ENCODE measurements at places on chromosomes 4 and X. TPM values are rescaled to one million over a fixed set of nuclear protein-coding genes. Genes with fewer than 3 reads are reported as not detected.

The RHOXF1 gene
- total RNA-seq = not detected

The ACOX3 gene
- total RNA-seq = 26.8 TPM

The KIT gene
- total RNA-seq = 5.5 TPM

The WDR13 gene
- total RNA-seq = 87.3 TPM

The ANAPC4 gene
- total RNA-seq = 27.6 TPM

DNA sequence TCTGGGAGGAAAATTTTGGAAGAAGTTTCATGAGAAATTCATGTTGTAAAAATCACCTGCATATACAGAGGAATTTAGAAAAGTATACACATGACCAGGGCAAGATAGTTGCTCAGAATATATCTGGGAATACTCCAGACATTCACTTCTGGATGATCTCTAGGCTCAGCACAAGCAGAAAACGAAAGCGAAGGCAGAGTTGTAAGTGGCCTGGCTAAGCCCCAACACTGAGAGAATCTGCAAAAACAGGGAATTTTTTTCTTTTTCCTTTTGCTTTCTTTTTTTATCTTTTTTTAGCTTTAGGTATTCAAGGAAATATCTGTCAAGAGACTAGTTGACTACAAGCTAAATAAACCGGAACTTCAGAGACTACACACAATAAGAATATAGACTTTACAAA lies 207.2 kb downstream of the FGF13 start:
- no peak for DNase-seq

DNA sequence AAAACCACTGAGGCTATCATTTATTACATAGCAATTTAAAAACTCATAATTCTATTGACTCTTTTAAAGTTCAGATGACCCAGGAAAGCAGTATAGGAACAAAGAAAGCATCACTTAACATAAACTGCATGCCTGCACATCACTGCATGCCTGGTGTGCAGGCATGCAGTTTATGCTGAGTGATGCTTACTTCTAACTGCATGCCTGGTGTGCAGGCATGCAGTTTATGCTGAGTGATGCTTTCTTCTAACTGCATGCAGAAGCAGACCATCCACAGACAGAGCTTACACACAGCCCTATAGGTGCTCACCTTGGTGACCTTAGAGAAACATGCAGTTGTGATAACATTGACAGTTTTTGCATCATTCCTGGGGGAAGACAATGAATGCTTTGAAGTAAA lies 17.0 kb downstream of the SDAD1 start:
- no peak for DNase-seq

DNA sequence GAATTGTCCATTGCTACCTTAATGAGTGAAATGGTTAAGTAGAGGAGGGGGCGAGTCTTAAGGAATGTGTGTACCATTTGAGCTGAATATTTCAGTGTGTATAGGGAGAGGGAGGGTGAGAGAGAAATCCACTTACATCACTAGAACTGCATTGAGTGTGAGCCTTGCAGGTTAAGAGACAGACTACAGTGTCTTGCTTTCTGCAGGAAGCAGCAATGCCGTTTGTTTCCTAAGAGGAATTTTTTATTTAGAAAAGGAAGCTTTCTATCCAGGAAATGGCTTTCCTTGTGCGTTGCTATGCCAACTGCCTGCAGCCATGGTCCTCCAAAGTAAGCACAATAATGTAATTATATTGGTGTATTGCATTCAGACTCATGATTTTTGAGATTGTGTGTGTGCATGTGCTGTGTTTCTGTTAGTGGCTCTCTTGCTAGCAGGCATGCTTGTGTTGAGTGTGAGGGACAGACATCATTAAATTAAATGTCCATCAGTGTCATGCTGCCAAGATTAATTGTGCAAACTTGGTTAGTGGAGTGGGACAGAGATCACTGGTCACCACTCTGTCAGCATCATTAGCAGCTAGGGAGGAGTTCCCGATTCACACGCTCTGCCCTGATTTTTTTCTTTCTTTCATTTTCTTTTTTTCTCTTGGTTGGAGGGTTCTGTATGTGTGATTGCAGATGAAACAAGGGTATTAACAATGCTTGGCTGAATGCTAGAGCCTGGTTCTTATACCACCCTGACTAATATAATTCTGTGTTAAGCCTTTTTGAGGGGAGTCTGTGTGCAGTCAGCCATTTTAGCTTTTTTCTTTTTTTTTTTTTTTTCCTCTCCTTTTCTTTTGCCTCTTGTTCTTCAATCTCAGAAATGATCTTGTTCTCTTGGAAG lies 164.3 kb downstream of the RAPGEF2 start:
- peak; percentile 36 for DNase-seq

- no peak for DNase-seq
These were observed 391.4 kb downstream of the RAB28 start for GRCh38 chr4:13092702-13093101.

DNA sequence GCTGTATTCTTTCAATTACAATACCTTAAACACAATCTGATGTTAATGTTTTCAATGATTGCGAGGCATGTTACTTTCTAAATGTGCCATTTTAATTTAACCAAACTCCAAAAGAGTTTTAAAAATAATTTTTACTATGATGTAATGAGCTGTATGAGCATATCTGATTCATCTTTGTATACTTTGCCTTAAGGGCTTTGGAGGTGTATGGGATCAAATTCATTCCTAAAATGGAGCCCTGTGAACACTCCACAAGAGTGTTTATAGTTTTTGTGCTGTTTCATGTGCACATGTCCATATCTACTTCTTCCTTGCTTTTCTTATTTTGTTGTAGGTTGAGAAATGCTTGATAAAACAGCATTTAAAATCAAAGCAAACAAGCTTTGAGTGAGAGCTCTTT lies 82.4 kb downstream of the ATP10D start:
- peak; percentile 28 for DNase-seq

- DNase-seq = no peak
These were observed 277.8 kb upstream of the MAGEB18 start for GRCh38 chrX:25860322-25860721.

DNA sequence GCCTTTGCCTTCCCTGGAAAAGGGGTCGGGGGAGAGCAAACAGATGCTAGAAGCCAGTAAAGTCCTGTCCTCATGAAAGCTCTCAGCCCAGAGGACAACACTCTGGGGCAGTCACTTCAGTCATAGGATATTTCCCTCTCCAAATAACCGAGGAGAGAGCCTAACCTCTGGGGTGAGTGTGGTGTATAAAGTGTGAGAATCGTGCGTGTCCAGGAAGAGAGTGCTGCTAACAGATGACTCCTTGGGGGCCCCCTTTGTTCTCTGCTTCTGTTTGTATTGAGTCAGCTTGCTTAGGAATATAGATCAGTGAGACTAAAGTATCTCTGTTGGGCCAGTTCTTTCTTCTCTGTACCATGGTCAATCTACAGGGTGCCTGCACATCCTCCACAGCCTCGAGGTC lies 247.2 kb downstream of the PALLD start:
- peak; percentile 54 for DNase-seq

- no peak for DNase-seq
These were observed 16.5 kb downstream of the ELOVL6 start for GRCh38 chr4:110181890-110182289.

DNA sequence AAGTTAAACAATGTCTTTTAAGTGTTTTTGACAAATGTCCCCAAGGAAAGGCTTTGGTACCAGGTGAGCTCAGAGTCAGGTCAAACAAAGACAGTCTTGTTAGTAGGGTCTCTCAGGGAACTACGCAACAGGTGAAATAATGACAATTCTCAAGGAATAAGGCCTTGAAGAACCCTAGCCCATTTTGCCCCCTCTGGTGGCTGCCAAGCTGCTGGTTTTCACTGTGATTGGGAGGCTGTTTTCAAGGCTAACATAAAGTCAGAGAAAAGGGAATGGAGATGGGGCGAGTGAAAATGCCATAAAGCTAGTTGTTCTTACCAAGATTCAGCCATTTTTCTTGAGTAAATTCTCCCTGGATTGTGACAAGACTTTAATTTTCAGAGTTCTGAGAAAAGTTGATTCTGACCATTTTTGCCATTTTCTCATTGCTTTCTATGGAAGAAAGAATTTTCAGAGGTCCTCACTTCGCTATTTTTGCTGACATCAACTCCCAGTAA lies 58.7 kb downstream of the RWDD4 start:
- DNase-seq = peak; percentile 28

DNA sequence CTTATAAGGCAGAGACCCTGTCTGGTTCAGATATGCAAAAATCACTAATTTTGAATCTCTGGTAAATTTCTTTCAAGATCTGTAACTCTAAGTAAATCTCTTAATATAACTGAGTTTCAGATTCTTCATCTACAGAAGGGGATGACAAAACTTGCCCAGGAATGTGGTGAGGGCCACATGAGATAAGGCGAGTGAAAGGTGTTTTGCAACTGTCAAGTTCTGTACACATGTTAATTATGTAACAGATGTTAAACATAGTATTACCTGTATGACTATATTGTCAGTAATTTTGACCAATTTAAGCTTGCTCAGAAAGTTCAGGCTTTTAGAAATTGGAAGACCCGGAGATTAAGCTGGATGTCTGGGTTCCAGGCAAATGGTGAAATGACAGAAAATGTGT lies 549 bp upstream of the GLRB start:
- no peak for DNase-seq

DNA sequence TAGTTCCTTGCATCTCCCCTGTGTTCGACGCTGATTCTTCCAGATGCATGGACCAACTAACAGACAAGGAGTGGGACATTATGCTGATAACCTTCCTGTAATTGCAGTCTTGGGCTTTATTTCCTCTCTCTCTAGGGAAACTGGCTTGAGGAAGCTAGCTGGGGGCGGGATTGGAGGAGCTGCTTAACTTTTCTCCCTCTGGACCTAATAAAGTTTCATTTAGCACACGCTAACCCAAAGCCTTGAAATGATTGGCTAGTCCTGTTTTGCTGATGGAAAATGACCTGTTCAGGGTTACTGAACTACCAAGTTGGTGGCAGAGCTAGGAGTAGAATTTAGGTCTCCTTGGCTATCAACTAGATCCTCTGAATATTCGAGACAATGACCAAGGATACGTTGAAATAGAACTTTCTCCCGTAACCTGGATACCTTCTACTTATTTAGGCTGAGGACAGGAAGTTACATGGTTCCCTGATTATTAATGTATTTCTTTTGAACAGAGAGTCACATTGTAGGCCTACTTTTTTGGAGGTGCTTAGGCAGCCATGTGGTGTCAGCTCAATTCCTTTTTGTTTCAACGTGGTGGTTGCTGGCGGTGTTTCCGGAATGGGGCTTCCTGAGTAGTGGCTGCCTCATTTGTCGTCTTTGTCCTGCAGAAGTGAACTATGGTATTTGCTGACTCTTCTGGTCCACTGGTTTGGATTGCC lies 2.0 kb downstream of the PGK1 start:
- DNase-seq = no peak

DNA sequence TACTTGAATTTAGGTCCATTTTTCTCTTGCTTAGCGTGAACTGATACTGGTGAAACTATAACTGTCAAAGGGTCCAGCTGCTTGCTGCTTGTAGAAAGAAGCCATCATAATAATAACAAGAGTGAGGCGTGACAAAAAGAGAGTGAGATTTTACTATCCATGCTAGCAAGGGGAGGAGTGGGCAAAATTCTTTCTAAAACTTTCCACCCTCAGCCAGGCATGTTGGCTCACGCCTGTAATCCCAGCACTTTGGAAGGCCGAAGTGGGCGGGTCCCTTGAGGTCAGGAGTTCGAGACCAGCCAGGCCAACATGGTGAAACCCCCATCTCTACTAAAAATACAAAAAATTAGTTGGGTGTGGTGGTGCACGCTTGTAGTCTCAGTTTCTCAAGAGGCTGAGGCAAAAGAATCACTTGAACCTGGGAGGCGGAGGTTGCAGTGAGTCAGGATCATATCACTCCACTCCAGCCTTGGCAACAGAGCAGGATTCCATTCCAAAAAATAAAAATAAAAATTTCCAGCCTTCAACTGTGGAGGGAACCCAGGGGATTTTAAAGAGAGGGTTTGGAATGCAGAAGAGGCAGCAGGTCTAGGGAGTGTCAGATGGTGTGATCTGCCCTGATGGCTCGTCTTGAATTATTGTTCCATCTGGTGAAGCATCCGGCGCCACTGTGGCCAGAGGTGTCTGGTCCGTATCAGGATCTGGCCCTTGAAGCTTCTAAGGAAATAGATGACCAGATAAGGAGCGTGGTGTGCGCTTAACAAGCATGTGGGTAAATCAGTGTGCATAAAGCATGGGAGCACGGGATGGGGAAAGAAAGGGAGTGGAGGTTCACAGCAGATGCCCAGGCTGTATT lies 51.8 kb downstream of the LRP2BP start:
- peak; percentile 90 for DNase-seq

DNA sequence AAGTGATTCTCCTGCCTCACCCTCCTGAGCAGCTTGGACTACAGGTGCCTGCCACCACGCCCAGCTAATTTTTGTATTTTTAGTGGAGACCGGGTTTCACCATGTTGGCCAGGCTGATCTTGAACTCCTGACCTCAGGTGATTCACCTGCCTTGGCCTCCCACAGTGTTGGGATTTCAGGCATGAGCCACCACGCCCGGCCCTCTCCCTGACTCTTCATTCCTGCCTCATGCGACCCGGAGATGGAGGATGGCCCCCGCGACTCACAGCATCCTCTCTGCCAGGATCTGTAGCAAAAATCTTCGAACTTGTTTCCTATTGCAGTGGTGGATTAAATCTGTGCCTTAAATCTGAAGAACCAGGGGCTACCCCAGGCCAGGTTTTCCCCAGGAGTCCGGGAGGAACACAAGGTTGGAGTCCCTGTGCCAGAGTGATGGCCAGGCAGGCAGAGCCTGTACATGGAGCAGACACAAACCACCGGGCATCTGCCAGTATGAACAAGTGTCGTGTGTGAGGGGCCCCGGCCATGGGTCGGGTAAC lies 11.5 kb downstream of the CPLX1 start:
- DNase-seq = no peak

DNA sequence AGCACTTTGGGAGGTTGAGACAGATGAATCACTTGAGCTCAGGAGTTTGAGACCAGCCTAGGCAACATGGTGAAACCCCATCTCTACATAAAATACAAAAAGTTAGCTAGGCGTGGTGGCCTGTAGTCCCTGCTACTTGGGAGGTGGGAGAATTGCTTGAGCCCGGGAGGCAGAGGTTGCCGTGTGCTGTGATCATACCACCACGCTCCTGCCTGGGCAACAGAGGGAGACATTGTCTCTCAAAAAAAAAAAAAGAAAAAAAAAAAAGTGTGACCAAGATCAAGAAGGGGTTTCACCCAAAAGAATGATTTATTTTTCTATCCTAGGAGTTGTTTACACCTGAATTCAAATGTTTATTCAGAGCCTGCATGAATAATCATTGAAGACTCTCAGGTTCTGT lies 572.4 kb upstream of the GALNT7 start:
- DNase-seq = no peak

- DNase-seq = no peak
These were observed 44.5 kb upstream of the ATXN3L start for GRCh38 chrX:13364230-13364857.

- no peak for DNase-seq
These were observed 52.6 kb upstream of the SOD3 start for GRCh38 chr4:24742773-24743172.

All from fibroblast of villous mesenchyme (primary cell).